Esophagus squamous epithelium (tissue), 5 donors: ENCODE measurements at places on chromosomes 2 and 18.

DNA sequence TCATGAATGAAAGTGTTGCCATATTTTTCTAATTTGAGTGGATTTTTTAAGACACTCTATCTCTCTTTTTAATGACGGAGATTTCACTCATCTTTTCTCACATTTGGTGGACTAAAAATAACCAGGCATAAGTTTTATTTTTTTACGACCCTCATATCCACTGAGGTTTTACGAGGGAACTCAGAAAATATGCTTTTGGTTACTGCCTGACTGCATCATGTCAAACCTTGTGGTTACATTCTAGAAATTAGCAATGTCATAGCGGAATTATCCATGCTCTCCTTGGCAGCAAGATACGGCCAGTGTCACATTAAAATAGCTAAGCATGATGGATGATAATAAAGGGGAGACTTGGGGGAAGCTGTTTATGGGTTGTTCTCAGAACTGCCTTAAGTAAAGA lies 428.6 kb upstream of the FSHR start:
- H3K36me3 ChIP-seq, result no peaks in the 10 kb centered on the region
- no peaks in the 10 kb centered on the region for H3K27me3 ChIP-seq
- H3K27ac ChIP-seq, result no peak overlapping the region
- no peak overlapping the region for H3K4me3 ChIP-seq

DNA sequence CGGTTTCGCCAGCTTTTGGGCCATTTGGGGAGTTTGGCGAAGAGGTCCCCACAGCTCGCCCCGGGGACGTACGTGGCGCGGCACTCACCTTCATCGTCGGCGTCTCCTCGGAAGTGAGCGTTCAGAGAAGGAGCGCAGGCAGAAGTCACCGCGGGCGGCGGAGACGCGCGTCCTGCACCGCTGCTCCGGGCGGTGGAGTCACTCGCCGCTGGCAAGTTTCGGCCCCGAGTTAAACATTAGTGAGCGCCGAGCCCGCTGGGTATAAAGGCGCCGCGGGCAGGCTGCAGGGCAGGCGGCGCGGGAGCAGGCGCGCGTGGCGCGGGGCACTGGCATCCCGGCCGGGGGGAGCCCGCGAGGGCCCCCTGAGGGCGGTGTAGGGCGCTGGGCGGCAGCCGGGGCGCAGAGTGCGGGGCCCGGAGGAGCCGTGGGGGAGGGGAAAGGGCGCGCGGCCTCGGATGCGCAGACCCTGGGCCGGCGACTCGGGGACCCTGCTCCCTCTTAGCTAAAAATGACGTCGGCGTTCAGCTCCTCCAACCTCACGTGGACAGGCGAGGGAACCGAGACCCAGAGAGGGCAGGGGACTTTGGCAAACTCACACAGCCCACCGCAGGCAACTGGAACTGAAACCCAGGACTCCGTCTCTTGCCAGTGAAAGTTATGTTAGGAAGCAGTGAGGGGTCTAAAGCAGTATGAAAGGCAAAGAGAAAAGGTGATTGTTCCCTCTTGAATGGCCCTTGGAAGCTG lies at the start of gene DPP4:
Gene DPP4, minus strand, starts transcription at position 328 of the 744 bp plus-strand sequence. Its CDS starts 234 bp downstream, at position 94.
- no peaks in the 10 kb centered on the region for H3K27me3 ChIP-seq
- DNase-seq, result no peak
- H3K4me3 ChIP-seq, result peak within 1 kb of the TSS; percentile 37

DNA sequence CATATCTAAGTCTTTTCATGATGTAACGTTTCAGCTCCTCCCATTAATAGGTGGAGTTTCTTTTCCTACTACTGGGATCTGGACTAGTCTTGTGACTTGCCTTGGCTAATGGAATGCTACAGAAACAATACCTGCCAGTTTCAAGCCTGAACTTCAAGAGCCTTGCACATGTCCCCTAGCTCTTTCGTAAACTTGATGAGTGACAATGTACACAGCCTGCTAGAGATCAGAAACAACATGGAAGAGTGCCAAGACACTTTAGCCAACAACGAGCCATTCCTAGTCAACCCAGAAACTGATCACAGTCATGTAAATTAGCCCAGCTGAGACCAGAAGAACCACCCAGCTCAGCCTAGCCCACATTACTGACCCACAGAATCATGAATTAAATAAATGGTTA lies 24.8 kb upstream of the STK39 start:
- H3K36me3 ChIP-seq, result no peaks in the 10 kb centered on the region
- no peaks in the 10 kb centered on the region for H3K4me1 ChIP-seq
- H3K27me3 ChIP-seq, result no peaks in the 10 kb centered on the region

DNA sequence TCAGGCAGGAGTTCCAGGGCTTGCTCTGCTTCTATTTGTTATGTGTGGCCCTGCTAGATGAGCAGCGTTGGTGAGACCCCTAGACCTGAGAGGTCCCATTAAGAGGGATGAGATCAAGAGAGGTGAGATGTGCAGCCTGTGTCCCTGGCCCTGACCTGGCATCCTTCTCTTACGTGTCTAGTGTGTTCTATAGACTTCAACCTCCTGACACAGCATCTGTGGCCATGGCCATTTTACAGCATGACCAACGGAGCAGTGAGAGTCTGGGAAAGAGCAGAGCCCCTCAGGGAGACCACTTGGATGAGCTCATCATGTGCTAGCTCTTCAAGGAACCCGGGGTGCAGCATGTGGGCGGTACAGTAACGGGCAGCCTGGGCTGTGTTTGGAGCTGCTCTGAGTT lies 32.7 kb upstream of the ASPRV1 start:
- H3K27me3 ChIP-seq, result no peaks in the 10 kb centered on the region
- DNase-seq, result no peak
- no peaks in the 10 kb centered on the region for H3K4me1 ChIP-seq
- H3K36me3 ChIP-seq, result peaks cover 38% of the 10 kb centered on the region

GRCh38 chr2:117801826-117802225 lies 12.7 kb upstream of the DDX18 start:
- no peak for DNase-seq
- no peaks in the 10 kb centered on the region for H3K27me3 ChIP-seq
- H3K27ac ChIP-seq, result no peak overlapping the region
- no peaks in the 10 kb centered on the region for H3K4me1 ChIP-seq

GRCh38 chr2:9095690-9096089 lies 92.2 kb upstream of the MBOAT2 start:
- DNase-seq, result no peak
- no peaks in the 10 kb centered on the region for H3K36me3 ChIP-seq
- no peak overlapping the region for H3K4me3 ChIP-seq
- H3K4me1 ChIP-seq, result peaks cover 5% of the 10 kb centered on the region
- H3K27ac ChIP-seq, result peak overlapping the region; percentile 37
- no peaks in the 10 kb centered on the region for H3K27me3 ChIP-seq

DNA sequence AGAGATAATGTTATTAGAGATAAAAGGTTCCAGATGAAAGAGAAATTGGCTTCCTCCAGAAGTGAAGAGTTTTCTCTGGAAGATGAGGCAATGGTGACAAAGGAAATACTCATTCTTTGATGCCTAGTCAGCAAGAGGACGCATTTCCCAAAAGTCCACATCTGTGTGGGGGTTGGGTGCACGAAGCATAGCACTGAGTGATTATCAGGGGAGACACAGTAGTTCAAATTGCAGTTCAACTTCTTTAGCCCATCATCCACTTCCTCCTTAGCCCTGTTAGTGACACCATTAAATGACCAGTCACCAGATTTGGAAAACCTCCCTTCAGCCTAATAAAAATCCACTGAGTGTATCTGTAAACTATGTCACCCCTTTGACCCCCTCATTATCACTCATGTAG lies 80.9 kb upstream of the PHLPP1 start:
- no peak overlapping the region for H3K4me3 ChIP-seq
- H3K27me3 ChIP-seq, result no peaks in the 10 kb centered on the region
- H3K27ac ChIP-seq, result no peak overlapping the region
- no peaks in the 10 kb centered on the region for H3K36me3 ChIP-seq
- no peaks in the 10 kb centered on the region for H3K4me1 ChIP-seq

DNA sequence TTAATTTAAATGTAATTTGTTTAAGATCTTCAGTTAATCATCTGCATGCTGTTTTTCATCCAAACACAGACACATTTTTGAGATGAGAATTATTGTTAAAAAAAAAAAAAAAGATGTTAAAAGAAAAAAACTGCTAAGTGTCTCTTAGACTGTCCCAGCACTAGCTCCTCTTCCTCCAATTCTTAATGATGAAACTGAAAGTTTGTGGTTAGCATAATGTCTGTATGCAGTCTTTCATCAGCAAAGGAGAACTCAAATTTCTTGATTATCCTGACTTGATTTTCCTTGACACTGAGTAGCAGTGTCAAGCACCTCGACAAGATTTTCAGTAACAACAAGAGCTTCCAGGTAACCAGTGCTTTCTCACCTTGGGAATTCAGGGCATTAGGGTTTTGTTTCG lies 274.4 kb downstream of the LRRTM1 start:
- H3K4me3 ChIP-seq, result no peak overlapping the region
- no peak overlapping the region for H3K27ac ChIP-seq
- H3K4me1 ChIP-seq, result no peaks in the 10 kb centered on the region
- H3K27me3 ChIP-seq, result no peaks in the 10 kb centered on the region

- H3K27me3 ChIP-seq, result no peaks in the 10 kb centered on the region
- H3K4me1 ChIP-seq, result no peaks in the 10 kb centered on the region
- peak overlapping the region; percentile 39 for H3K27ac ChIP-seq
- H3K4me3 ChIP-seq, result no peak overlapping the region
- DNase-seq, result no peak
Measured at GRCh38 chr2:1136846-1137245, 186.2 kb downstream of the SNTG2 start.

GRCh38 chr18:13433125-13433524 lies 214.6 kb downstream of the LDLRAD4 start:
- H3K4me3 ChIP-seq, result no peak overlapping the region
- H3K4me1 ChIP-seq, result no peaks in the 10 kb centered on the region
- H3K27ac ChIP-seq, result no peak overlapping the region
- no peaks in the 10 kb centered on the region for H3K36me3 ChIP-seq
- no peak for DNase-seq

- no peaks in the 10 kb centered on the region for H3K4me1 ChIP-seq
- no peak for DNase-seq
- no peak overlapping the region for H3K27ac ChIP-seq
- no peaks in the 10 kb centered on the region for H3K27me3 ChIP-seq
Measured at GRCh38 chr2:158239271-158239670, 137.6 kb downstream of the UPP2 start.

DNA sequence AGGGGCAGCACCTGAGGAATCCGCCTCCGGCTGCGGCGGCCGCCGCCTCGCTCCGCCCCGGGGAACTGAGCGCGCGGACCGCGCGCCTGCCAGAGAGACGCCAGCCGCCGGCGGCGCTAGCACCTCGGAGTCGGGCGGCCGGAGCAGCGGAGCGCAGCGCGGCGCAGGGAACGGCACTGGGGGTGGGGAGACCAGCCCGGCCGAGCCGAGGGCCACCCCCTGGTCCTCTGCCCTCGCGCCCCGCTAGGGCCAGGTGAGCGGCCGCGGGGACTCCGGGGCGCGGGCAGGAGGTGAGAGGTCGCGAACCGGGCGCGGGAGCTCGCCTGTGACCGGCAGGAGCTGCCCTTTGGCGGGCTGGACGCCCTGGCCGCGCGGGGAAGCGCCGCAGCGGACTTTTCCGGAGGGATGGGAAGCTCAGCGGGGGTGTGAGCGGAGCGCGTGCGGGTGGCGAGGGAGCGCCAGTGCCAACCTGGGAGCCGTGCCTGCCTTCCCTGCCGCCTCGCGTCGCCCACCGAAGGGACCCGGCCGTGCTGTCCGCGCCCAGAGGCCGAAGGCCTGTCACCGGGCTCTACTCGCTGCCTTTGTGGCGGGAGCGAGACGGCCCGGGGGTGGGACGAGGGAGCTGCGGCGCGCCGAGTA lies at the start of gene GREB1L:
Gene GREB1L, plus strand, starts transcription at position 92 of the 639 bp plus-strand sequence. CDS start 141,287 bp downstream, outside the sequence.
- no peak for DNase-seq
- H3K36me3 ChIP-seq, result no peaks in the 10 kb centered on the region
- H3K4me1 ChIP-seq, result no peaks in the 10 kb centered on the region

- no peak overlapping the region for H3K27ac ChIP-seq
- no peaks in the 10 kb centered on the region for H3K36me3 ChIP-seq
- no peaks in the 10 kb centered on the region for H3K4me1 ChIP-seq
Measured at GRCh38 chr18:60966876-60967275, 366.4 kb upstream of the CDH20 start.

DNA sequence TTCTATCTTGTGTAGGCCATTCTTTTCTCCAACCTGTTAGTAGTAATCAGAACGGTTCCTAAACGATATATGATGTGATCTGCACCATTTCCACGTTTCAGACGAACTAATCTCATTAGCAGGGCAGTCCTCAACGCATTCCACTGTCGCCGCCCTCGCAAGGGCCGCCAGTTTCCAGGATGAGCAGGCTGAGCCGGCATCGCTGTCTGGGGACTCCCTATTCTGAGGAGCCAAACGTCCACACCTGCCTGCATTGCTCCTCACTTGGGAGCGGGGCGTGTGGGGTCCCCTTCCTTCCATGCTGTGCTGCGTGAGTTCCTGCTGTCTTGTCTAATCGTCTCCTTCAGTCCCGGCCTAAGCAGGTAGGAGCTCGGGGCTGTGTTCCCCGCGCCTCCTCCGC lies 76.6 kb downstream of the PSMG2 start:
- H3K27me3 ChIP-seq, result no peaks in the 10 kb centered on the region
- no peak overlapping the region for H3K27ac ChIP-seq
- no peaks in the 10 kb centered on the region for H3K4me1 ChIP-seq
- DNase-seq, result no peak
- no peaks in the 10 kb centered on the region for H3K36me3 ChIP-seq

DNA sequence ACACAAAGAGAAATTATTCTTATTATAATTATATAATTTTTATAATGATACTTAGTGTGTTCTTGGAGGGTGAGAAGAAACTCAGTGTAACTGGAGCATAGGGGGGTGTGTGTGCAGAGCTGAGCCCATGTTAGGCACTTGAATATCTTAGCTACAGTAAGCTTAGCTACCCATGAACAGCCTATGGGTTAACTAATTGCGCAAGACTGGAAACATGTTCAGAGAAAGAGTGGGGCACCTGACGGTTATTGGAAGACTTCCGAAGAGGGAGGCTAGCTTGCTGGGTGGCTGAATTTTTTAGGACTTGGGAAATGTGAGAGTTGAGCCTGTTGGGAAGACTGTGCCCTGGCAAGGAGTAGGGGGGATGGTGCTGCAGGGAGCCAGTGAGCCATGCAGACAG lies 229.2 kb downstream of the SLC4A3 start:
- H3K27me3 ChIP-seq, result no peaks in the 10 kb centered on the region
- no peak for DNase-seq
- no peak overlapping the region for H3K27ac ChIP-seq
- H3K4me3 ChIP-seq, result no peak overlapping the region
- no peaks in the 10 kb centered on the region for H3K36me3 ChIP-seq

DNA sequence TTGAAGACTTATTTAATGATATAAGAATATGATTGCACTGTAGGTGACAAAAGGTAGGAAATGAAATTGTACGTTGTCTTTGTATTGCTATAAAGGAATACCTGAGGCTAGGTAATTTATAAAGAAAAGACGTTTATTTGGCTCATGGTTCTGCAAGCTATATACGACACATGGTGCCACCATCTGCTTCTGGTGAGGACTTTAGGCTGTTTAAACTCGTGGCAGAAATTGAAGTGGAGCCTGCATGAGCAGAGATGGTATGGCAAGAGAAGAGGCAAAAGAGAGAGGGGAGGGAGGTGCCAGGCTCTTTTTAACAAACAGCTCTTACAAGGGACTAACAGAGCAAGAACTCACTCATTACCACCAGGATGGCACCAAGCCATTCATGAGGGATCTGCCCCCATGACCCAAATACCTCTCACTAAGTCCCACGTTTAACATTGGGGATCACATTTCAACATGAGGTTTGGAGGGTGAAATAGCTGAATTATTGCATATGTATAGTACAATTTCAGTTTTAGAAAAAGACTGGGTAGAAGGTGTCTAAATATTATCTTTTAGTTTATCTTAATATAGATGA lies 86.8 kb downstream of the GULP1 start:
- H3K27me3 ChIP-seq, result no peaks in the 10 kb centered on the region
- no peak overlapping the region for H3K27ac ChIP-seq
- H3K36me3 ChIP-seq, result no peaks in the 10 kb centered on the region

GRCh38 chr2:104939570-104940217 lies 85.8 kb downstream of the POU3F3 start:
- no peaks in the 10 kb centered on the region for H3K36me3 ChIP-seq
- H3K27ac ChIP-seq, result no peak overlapping the region
- no peak for DNase-seq
- no peaks in the 10 kb centered on the region for H3K27me3 ChIP-seq
